Stimulated activated CD4-positive, alpha-beta T cell treated with anti-CD3 and anti-CD28 coated beads, Interleukin-15, amount 100 ng/mL, for 1 hour (primary cell): ENCODE measurements at places on chromosomes 1 and 21.

GRCh38 chr1:188302746-188303145 is 1474.0 kb downstream of the PLA2G4A start:
- DNase-seq: no peak

GRCh38 chr1:21000245-21000594 is 176.5 kb downstream of the EIF4G3 start:
- DNase-seq: no peak

- no peak for DNase-seq
These were observed 14.7 kb upstream of the ALG6 start for GRCh38 chr1:63352736-63353135.

- DNase-seq: no peak
These were observed 27.1 kb downstream of the ZNHIT6 start for GRCh38 chr1:85681087-85681486.
